ENCODE measurements at places on chromosomes 11 and 22.

- DNase-seq: no peak
Measured at GRCh38 chr11:15707194-15707593, 592.5 kb downstream of the INSC start.

DNA sequence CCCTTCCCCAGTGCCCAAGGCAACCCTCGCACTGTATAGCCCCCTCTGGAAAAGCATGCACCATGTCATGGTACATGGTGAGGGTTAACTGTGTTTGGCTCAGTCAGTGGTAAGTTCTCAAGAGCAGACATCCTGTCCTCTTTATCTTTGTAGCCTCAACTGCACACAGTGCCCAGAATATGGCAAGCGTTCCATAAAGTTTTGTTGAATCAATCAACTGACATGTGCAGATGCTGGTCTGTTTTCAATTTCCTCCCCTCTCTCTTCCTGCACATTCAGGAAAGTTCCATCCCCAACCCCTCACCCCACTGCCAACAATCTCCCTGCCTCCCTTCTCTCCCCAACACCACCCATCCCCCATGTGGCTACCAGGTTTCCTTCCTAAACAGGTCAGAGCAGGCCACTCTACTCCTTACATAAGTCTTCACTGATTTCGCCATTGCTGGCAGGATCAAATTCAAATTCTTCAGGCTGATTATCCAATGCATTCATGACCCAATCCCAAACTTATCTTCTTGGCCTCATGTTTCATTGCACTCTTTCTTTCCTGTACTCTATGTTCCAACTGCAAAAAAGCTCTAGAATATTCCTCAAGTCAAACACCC, 15.5 kb upstream of the TMPRSS5 start:
- no peak for DNase-seq

DNA sequence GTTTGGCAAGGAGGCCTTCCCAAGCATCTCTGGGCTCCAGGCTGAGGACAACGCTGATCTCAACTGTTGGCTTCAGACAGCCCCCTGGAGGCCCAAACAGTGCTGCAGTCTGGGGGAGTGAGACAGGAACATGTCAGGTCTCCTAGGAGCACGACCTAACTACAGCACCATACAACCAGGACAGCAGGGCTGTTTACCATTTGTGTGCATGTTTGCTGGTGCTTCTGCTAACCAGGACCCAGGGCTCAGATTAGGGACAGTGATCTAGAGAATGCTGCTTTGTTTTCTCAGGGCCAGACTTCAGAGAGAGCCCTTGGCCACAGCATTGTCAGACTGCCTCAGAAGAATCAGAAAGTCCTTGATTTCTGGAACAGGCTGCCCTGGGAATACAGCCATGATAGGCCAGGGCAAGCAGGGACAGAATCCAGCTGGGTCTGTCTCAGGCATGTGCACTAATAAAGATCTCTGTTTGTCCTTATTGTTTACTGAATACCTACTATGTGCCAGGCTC, 126.5 kb downstream of the VPREB1 start:
- DNase-seq: no peak

GRCh38 chr11:108218455-108218854, 4.0 kb downstream of the NPAT start:
- DNase-seq: no peak

- no peak for DNase-seq
Measured at GRCh38 chr22:41762980-41763779, 37.3 kb upstream of the CCDC134 start.

GRCh38 chr22:26196657-26197056, 27.4 kb downstream of the SEZ6L start:
- DNase-seq: no peak

- no peak for DNase-seq
Measured at GRCh38 chr11:27735281-27735680, 35.0 kb upstream of the BDNF start.

- DNase-seq: no peak
Measured at GRCh38 chr11:28350216-28350615, 242.0 kb downstream of the METTL15 start.

DNA sequence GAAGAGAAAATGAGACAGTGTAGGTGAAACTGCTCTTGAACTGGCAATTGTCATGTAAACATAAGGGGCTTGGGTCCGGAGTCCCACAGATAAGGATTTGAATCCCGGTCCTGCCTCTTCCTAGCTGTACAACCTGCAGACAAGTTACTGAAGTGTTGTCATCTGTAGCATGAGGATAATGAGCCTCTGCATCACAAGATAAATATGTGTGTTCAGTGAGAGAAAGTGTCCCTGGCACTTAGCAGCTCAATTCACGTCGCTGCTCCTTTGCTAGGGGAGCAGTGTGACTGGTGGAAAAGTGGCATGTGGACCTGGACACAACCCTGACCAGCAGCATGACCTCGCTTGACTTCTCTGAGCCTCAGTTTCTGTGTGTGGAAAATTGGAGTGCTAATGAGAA, 73.7 kb upstream of the NECTIN1 start:
- DNase-seq: no peak

DNA sequence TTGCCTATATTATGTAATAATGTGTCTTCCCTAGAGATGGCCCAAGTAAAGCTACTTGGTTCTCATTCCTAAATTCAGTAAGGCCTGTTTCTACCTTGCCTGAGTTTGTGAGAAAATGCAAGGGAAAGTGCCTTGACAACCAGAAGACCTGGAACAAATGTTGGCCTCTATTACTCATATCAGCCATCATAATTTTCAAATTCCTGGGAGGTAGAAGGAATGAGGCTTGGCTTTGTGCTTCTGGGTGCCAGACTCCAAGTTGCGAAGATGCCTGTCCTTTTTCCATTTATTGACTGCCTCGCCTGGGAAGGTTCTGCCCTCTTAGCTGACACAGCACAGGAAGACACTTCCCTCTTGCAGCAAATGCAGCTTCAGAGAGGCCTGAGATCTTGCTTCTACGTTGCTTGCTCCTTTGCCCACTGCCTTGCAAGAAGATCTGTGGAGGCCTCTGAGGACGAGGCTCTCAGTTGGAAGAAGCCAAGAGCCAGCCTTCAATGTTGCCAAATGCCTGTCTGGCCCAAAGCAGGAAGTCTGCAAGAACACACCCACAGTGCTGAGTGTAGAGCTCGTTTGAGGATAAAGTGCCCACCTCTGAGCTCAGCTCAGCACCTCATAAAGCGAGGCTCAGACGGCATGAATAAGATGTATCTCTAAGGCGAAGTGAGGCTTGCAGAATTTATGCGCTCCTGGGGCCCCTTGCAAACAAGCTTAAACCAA, 120.1 kb downstream of the GALNT18 start:
- no peak for DNase-seq

DNA sequence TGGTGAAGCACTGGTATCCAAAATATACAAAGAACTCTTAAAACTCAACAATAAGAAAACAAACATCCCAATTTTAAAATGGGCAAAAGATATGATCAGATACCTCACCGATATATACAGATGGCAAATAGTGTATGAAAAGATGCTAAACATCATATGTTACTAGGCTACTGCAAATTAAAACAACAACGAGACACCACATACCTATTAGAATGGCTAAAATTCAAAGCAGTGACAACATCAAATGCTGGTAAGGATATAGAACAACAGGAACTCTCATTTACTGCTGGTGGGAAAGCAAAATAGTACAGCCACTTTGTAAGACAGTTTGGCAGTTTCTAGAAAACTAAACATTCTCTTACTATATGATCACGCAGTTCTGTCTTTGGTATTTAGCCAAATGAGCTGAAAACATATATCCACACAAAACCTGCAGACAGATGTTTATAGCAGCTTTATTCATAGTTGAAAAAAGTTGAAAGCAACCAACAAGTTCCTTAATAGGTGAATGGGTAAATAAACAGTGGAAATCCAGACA, 38.5 kb downstream of the SIK3 start:
- no peak for DNase-seq

All from cortex of kidney (tissue), 1 donor.